ENCODE measurements at places on chromosomes 7 and 10.

DNA sequence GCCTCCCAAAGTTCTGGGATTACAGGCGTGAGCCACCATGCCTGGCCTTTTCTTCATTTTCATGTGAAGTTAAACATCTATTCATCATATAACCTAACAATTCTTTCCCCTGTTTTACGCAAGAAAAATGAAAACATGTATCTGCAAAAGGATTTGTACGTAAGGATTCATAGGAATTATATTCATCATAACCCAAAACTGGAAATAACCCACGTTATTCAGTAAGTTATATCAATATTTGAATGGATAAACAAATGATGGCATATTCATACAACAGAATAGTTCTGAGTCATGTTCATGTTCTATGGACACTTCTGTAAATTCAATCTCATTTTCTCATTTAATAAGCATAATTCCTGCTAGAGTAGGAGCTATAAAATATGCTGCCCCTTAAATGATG, 35.2 kb upstream of the CAV2 start:
- DNase-seq = no peak

DNA sequence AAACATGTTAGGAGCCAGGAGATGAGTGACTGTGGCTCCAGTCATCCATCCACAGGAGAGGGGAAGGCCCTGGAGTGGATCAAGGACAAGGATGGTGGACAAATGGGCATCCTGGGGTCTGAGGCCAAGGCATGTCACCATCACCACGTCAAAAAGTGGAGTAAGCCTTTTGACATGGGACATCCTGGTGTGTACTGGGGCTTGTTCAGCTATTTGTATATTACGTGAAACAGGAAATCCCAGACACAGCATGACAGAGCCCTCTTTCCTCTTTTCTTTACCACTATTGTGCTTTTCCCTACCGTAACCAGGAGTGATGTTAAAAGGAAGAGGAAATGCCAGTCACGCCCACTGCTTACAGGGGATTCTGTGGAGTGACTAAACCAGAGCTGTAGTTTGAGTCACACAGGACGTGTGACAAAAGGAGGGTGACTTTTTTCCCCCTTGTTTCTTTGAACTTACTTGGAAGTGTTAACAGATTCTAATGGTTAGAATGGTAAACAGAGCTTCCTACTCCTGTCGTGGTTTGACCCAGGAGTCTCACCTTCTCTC, 15.4 kb downstream of the ACSL5 start:
- DNase-seq = no peak

GRCh38 chr10:84108797-84109196, 30.5 kb upstream of the GHITM start:
- no peak for DNase-seq

DNA sequence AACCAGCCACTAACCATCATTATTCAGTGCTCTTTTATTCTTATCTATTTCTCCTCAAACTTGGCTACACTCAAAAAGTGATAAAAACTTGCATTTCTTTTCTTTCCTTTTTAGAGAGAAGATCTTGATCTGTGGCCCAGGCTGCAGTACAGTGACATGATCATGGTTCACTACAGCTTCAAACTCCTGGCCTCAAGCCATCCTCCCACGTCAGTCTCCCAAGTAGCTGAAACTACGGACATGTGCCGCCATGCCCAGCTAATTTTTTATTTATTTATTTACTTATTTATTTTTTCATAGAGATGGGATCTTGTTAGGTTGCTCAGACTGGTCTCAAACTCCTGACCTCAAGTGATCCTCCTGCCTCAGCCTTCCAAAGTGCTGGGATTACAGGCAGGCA, 24.6 kb upstream of the TMEM248 start:
- no peak for DNase-seq

DNA sequence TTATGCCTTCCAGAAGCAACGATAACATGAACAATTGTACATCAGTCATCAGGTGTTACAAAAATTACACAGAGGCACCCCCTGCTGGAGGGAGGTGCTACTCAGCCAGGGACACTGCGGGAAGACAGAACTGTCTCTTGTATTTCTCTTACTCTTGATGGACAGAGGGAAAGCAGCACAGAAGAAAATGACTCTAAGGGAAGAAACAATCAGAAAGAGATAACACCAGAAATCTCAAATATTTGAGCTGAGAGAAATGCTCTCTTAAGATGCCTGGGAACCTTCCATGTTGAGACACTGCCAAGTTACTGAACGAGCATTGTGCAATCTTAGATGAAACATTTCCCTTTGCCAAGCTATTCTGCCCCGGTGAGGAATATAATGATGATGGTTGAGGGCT, 227.6 kb upstream of the NPSR1 start:
- no peak for DNase-seq

DNA sequence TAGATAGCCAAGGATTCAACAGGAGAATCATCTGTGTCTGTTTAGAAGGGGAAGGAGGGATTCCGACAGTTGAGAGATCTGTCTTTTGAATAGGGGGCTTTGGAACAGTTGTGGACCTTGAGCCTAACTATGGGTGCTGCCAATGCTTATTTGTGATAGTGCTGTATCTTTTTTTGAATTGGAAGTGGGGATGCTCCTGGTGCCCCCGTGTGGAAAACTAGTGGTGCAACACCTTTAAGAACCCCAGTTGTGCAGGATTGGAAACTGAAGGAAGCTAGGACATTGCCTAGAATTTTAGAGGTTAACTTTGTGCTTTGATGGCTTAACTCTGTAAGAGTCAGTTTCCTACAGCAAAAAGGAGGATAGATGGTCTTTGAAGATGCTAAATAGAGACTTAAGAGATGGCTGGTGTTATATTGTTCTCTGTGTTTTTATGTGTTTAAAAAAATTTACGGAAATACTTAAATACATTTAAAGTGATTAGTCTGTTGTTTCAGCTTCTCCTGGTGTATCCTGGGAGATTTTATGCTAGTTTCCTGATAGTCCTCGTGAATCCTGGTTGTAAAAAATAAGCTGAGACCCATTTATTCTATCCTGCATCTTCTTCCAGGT, 69.3 kb downstream of the AP3M1 start:
- no peak for DNase-seq

DNA sequence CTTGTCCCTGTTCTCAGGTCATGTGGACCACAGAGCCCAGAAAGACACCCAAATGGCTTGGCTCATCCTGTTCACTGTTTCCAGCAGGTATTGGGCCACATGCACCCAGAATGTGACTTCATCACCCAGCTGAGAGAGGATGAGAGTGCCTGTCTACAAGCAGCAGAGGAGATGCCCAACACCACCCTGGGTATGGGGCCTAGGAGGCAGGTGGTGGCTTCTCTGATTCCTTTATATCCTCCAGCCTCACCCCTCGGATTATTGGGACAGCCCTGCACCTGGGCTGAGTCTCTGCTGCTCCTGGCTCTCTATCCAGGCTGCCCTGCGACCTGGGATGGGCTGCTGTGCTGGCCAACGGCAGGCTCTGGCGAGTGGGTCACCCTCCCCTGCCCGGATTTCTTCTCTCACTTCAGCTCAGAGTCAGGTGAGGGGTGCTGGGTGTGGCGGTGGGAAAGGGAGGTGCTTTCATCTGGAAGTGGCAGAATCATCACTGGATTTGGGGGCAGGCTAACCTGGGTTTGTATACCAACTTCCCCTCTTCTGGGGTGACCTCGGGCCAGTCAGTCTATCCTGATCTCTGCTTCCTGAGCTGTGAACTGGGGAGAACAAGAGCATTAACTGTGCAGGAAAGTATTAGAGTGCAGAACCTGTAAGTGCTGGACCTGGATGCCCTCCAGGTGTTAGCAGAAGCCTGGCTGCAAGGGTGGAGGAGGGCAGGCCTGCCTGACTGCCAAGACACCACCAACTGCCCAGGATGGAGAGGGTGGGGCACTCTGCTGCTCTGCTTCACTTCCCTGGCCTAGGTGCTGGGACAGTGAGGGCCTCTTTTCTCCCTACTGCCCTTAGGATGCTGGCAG, 5.2 kb downstream of the GHRHR start:
- no peak for DNase-seq

DNA sequence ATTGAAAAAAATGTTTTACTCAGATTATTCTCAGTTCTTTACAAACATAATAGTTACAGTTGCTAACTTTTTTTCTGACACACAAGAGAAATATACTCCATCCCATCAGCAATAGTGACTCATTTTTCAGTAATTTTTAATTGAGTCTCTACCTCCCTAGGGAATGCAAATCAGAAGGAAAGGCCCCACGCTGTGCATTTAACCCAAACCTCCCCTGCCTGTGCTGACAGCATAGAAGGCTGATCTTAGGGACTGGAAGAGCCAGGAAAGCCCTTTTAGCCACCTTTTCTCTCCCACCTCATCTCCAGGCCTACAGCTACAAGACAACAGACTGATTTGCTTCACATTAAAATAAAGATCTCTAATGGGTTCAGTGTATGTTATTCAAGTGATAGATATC, 24.7 kb upstream of the PIK3CG start:
- no peak for DNase-seq

DNA sequence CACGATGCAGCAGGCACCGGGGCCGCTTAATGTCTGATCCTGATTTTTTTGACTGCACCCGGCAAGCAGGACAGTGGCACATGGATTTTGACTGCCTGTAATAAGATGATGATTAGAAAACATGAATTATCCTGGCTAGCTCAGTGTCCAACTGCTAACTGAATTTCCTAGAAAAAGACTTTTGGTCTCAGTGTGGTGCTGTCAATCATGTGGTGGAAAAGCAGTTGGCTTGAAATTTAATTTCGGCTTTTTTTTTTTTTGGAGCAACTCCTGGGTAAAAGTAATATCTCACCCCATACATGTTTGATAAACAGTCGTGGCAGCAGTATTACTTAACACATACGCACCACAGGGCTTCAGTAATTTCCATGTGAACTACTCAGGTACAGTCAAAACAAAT, 227.7 kb downstream of the FANK1 start:
- no peak for DNase-seq

DNA sequence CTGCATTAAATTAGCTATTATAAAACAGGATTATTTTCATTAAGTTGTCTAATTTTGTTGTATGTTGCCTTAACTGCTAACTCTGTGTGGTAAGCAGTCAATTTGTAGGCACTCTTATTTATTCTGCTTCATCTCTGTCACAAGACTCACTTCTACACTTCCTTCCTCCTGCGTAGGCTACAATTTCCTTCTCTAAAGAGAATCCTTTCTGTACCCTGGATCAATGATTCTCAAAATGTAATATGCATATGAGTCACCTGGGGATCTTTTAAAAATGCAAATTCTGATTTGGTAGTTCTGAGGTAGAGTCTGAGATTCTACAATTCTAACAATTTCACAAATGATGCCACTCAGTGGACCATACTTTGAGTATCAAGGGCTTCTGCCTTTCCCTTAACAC, 4.4 kb upstream of the UBE2D1 start:
- no peak for DNase-seq

DNA sequence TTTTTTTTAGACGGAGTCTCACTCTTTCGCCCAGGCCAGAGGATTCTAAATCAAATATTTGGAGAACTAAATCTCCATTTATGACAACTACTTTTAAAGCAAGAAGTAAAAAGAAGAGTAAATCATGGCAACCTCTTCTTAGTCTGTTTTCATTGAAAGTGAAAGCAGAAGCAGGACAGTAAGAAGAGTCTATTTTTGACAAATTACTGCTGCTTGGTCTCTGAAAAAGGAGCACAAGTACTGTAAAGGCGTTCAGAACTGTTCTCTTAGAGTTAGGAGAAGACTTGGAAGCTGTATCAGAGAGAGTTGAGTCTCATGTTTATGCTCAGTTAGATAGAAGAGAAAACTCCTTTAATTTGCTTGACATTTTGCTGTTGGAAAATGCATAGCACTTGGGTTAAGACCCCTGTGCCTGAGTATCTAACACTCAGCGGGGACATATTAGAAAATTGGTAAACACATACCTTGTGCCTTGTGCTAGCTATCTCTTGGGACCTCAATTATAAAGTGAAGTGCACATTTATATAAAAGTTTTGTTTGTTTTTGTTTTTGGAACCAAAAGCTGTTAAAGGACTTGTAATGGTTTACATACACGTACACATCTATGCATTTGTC, 433.0 kb downstream of the ANKRD7 start:
- DNase-seq = no peak

- no peak for DNase-seq
Observed at GRCh38 chr7:77351539-77352004, 64.6 kb downstream of the GSAP start.

DNA sequence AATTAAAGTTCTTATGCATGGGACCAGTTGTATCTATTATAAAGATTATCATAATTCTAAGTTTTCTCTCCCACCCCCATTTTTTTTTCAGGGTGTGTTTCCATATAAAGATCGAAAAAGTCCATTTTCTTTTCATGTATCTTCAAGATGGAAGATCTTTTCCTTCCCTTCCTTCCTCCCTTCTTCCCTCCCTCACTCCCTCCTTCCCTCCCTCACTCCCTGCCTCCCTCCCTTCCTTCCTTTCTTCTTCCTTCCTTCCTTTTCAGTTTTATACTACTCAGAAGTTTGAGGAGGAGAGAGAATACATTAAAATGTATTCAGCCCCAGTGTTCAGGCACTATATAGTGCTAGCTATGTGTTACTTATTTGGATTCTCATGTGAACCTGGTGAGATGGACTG, 98.0 kb downstream of the POLL start:
- DNase-seq = no peak

DNA sequence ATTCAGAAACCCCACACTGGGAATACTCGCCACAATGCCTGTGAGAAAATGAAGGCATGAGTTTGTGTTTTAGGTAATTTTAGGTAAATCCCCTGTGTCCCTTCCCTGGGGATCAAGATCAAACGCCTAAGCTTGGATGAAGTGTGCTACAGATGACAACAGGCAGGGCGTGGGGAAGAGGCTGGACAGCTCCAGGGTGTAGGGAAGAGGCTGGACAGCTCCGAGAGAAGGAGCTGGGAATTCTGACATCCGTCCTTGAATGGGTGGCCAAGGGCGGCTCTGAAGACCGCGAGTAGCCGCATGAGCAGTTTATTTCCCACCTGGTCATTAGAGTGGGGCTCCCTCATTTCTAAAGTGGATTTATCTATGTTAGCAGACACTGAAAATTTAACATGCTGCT, 109.7 kb downstream of the RAMP3 start:
- no peak for DNase-seq

DNA sequence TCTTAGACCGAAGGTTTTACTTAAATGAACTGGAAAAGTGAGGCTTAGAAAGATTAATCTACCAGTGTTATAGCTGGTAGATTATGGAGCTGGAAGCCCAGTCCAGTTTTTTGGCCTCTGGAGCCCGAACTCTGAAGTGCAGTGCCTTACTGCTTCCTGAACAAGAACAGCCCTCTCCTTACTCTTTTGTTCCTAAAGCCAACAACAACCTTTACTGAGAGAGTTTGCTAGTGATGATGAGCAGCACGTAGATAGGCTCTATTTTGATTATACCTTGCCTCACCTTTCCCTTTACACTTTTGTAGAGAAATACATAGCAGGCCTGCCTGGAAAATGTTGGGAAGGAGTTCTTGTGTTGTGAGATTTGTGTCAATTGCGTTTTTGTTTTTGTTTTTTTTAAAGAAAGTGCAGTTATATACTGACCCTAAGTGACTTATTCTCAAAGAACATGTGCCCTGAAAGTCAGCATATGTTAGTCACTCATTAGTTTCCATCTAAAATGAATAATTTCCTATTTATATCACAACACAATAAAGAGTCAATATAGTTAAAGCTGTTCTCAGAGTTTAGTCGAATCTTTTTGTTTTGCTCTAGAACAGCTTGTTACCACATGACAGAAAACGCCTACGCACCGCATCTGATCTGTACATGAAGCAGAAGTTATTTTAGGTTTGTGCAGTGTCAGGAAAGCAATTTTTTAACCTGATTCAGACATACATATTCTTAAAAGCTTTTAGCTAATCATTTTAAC, 33.0 kb downstream of the PLEKHA1 start:
- no peak for DNase-seq

Measured in hypothalamus (tissue), 51 donors.